ENCODE measurements at places on chromosomes 2 and 18.
A peak's percentile ranks its signal among the peaks of the same experiment; 100 is the strongest.

DNA sequence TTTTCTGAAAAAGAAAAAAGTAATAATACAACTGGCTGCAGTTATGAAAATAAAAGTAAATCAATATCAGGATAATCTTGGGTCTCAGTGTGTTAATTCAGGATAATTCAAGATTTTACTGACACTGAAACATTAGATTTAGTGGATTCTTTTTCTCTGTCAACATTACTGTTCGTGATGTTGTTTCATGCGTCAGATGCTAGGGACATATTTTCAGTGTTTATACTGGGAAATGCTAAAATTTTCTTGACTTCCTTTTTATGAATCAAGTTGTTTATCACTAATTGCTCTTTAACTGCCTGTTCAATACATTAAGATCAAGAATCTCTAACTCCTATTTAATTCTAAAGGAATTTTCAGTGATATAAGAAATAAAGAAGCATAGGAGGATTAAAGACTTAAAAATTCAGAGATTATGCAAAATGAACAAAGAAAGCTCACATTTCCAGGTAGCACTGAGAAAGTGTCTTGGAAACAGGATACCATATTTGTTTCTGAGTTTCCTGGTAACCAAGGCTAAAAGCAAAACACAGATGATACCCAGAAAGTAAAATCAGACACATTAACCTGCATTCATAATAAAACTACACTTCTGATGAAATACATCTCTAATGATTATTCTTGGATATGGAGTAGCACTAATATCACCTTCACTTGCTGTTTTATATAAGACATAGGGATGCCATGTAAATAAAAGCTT is 174.0 kb downstream of the ARL4C start:
- no peak for DNase-seq

- DNase-seq = no peak
Measured at GRCh38 chr2:71748227-71748626, 294.9 kb downstream of the DYSF start.

DNA sequence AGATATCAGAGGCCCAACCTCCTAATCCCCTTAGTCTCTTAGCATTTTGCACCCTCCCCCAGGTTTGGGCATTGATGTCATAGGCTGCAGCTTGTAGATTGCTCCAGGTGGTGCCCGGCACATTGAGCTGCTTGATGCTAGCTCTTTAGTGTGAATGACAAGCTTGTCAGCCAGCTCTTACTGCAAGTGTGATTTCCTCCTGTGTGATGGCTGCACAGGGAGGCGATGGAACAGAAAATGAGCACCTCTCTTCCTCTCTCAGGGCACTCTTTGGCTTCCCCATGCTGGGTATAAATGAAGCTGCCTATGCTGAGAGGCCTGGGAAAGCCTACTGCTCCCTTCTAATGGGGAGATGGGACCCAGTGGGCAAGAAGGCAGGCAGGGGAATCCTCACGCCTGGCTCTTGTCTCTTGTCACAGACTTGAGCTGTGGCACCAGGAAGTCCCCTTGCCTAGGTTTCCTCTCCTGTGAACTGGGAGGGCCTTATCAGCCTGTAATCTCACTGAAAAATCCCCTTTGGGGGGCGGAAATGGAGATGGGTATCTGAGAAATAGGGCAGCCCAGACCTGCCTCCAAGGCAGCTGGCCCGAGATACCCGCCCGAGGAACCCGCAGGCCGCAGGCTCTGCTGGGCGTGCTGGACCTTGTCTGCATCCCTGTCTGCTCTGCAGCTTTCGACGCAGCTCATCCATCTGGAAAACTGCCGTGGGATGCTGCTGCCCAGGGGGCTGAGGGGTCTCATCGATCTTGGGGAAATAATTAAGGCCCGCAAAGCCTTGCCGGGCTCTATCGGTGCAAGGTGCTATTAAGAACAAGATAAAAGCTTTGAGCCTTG is 163.5 kb upstream of the CXCR4 start:
- peak; percentile 18 for DNase-seq

GRCh38 chr2:10890706-10891270 is 20.9 kb upstream of the KCNF1 start:
- no peak for DNase-seq

- DNase-seq = no peak
Measured at GRCh38 chr2:190640117-190640516, 8.8 kb upstream of the NAB1 start.

DNA sequence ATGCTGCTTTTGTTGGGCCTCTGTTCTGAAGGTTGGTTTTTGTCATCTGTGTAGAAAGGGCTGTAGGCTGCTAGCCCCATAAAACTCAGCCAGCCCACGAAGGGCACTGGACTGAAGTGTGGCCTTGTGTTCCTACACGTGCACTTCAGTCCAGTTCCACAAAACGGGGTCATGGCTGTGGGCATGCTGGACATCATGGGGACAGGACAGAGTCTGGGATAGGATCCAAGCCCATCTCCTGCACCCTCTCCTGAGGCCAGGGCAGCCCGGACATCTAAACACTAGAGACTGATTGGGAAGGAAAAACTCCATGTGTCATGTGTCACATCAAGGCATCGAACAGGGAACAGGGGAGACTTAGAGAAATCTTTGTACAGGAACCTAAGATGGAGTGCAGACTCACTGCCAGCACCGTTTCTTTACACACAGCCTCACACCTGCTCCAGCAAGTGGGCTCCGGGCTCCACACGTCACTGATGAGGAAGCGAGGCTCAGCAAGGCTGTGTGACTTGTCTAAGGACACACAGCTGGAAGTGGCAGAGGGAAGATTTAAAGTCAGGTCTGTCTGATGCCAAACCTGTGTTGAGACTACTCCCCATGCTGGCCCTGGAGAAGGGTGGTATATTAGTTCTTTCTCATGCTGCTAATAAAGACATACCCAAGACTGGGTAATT is 74.8 kb upstream of the BCL2L11 start:
- no peak for DNase-seq
